CD14-positive monocyte (primary cell): ENCODE measurements at places on chromosomes 12 and 14. TPM values are rescaled to one million over a fixed set of nuclear protein-coding genes. Genes with fewer than 3 reads are reported as not detected.
A peak's percentile ranks its signal among the peaks of the same experiment; 100 is the strongest.

- H3K4me3 ChIP-seq, result no peak overlapping the region
- no peak for DNase-seq
- no peaks in the 10 kb centered on the region for H3K36me3 ChIP-seq
- no peaks in the 10 kb centered on the region for H3K4me1 ChIP-seq
- H3K27me3 ChIP-seq, result no peaks in the 10 kb centered on the region
- H3K27ac ChIP-seq, result no peak overlapping the region
Measured at GRCh38 chr14:105124823-105125222, 43.8 kb downstream of the JAG2 start.

- DNase-seq, result no peak
- no peaks in the 10 kb centered on the region for H3K36me3 ChIP-seq
- H3K27ac ChIP-seq, result no peak overlapping the region
- H3K4me3 ChIP-seq, result no peak overlapping the region
- H3K27me3 ChIP-seq, result no peaks in the 10 kb centered on the region
Measured at GRCh38 chr14:88829685-88830302, 5.3 kb downstream of the TTC8 start.

DHRS4L2 gene
- 42.6 TPM for polyA plus RNA-seq

ITGA5 gene
- polyA plus RNA-seq, result 85.5 TPM

DNA sequence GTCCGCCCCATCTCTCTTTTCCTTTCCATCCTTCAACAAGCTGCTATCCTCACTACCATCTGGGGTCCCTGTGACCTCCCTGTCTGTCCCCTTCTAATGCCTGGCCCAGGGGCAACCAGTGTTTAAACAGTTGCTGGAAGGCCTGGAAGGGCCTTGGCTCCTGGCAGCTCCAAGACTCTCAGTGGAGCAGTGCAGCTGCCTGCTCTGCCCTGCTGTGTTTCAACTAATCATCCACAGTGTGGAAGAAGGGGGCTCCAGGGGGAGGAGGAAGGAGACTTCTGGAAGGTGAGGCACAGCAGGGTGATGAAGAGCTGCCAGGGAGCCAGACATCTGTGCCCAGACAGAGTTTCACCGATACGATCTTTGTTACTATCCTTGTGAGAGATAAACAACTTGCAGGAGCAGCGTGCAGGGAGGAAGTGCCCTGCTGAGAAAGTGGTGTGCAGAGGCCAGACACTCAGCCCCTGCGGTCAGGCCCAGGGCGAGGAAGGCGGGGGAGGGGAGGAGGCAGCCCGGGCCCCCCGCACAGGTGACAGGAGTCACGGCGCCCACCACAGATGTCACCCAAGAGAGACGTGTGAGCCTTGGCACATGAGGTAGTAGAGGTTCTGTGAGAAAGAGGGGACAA, 1061.8 kb downstream of the BCL11B start:
- H3K36me3 ChIP-seq, result no peaks in the 10 kb centered on the region
- H3K4me3 ChIP-seq, result no peak overlapping the region
- no peak for DNase-seq
- no peak overlapping the region for H3K27ac ChIP-seq
- H3K27me3 ChIP-seq, result no peaks in the 10 kb centered on the region

TMEM253 gene
- not detected for polyA plus RNA-seq

- peak overlapping the region; percentile 46 for H3K27ac ChIP-seq
- peaks cover 16% of the 10 kb centered on the region for H3K4me1 ChIP-seq
- H3K27me3 ChIP-seq, result no peaks in the 10 kb centered on the region
Measured at GRCh38 chr12:121893961-121894460, 5.4 kb downstream of the PSMD9 start.
